ENCODE measurements at places on chromosomes 3 and 15. TPM values are rescaled to one million over a fixed set of nuclear protein-coding genes. Genes with fewer than 3 reads are reported as not detected.

- no peak for DNase-seq
Measured at GRCh38 chr3:63639806-63640205, 12.7 kb upstream of the SNTN start.

- no peak for DNase-seq
Measured at GRCh38 chr3:98099848-98100247, 12.9 kb downstream of the OR5AC2 start.

DNA sequence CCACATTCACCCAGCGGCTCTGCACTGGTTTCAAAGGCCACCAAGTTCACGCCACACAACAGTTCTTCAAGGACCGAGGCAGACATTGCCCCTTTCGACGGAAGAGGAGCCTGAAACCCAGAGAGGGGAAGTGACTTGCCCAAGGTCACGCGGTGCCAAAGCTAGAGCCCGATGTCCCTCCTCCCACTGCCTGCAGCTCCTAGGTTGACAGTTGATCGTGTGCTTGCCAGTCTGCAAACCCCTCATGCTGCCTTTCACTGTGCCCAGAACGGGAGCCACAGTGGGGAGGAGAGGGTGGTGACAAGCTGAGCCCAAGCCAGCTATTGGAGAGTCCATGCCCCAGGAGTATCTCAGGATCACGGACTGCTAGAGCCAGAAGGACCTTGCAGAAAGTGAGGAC lies 230.9 kb downstream of the XXYLT1 start:
- DNase-seq = no peak

CLRN1 gene
- total RNA-seq = not detected

FGF7 gene
- total RNA-seq = 14.4 TPM

GRK7 gene
- total RNA-seq = not detected

DNAJA4 gene
- total RNA-seq = 2.3 TPM

NISCH gene
- 30.3 TPM for total RNA-seq

Data from pancreas (tissue), 10 donors.